ENCODE measurements at places on chromosomes 6 and 20.

DNA sequence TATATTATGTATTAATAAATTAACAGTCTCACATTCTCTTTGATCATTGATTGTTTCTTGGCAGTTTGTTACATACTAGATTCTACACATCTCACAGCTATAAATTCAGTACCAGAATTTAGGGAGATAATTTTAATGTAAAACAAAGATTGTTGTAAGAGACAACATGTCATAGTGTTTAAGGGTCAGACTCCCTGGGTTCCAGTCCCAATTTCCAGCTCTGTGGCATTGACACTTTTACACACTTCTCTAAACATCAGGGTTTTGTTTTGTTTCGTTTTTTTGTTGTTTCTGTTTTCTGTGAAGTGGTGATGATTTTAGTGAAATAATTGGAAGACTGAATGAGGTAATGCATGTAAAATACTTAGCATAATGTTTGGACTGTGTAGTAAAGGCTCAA lies 19.9 kb downstream of the ADGRB3 start:
- DNase-seq = no peak

- DNase-seq = no peak
These were observed 117.6 kb downstream of the DST start for GRCh38 chr6:56524891-56525703.

- DNase-seq = no peak
These were observed 24.2 kb upstream of the TAGAP start for GRCh38 chr6:159068904-159069578.

DNA sequence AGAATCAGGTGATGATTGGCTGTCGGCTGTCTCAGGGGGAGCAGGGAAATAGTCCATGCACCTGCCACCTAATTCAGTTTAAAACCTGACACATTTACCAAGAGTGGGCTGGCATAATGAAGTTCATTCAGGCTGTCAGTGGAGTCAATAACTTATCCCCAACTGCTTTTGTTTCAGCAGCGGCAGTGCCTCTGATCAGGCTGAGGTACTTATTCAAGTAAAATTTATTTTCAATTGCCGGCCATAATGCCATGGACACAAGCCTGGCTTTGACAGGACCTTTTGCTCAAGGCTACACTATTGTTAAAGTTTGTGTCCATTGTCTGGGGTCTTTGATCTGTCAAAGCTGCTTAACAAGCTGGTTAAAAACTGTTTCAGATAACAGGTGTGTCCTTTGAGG lies 20.6 kb downstream of the OLIG3 start:
- no peak for DNase-seq

GRCh38 chr20:57470212-57470522 lies 54.8 kb downstream of the CTCFL start:
- DNase-seq = no peak

DNA sequence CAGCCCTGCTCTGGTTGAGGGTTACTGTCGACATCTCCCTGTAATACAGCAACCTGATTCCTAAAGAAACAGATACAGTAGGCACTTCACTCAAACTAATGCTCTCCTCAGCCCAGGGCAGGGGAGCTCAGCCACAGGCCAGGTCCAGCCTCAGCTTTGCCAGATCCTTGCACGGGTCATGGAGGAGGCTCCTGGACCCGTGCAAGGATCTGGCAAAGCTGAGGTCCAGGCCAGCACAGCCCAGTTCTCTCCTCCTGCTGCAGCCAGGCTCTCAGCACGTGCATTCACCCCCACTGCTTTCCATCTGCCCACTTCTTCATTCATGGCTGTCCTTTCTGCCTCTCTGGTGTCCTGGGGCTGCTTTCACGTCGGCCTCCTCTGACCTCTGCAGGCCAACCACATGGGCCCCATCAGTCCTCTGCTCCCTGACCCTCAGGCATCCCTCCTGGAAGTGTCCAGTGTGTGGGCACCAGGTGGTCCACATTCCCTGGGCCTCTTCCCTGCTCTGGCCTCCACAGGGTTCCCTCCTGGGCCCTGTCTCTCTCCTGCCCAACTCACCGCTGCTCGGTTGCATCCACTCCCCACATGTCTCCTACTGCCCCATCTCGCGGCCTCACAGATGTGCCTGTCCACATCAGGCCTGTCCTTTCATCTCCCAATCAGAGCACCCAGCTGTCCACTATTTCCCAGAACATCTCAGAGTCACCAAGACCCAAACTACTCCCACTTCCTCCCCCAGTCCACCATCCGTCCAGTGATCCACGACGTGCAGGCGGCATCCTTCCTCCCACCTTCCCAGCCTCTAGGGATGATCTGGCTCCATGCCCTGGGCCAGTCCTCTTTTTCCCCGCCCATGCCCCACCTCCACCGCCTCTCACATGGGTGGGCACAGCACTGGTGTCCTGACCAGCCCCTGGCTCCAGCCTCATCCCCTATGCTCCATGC lies 11.8 kb upstream of the CD93 start:
- DNase-seq = no peak

GRCh38 chr6:105459049-105459448 lies 56.2 kb upstream of the PREP start:
- peak; percentile 91 for DNase-seq

DNA sequence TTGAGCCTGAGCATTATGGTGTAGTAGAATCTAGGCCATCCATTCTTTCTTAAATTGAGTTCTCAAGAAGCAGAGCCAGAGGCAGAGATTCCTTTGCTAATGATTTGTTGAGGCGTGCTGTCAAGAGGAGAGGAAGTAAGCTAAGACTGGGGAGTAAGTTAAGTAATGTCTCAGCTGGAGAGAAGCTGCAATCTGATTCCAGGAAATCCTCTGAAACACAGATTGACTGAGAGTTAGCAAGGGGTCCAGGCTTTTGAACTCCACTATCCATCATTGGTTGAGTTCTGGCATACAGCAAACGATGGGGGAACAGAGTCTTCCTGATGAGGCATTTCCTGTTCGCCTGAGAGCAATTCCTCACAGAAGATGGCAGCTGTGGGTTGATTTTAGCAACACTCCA lies 207.4 kb upstream of the RAB32 start:
- DNase-seq = no peak

- no peak for DNase-seq
These were observed 37.6 kb downstream of the PKIB start for GRCh38 chr6:122647765-122648164.

DNA sequence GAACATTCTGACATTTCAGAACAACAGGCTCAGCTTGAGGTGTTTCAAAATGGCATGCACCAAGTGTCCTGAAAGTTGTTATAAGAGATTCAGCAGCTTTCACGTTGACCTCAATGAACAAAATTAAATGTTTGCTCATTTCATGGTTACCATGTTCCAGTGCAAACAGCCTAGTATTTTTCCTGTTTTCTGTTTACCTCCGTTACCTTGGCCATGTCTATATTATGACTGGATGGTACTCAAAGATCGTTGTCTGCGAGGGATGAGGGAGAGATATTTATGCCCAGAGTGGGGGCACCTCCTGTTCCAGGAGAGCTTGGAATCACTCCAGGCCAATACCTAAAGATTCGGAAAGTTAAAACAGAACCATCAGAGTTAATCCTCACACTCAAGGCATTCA lies 83.8 kb upstream of the SASH1 start:
- DNase-seq = no peak

- no peak for DNase-seq
These were observed 10.9 kb downstream of the PLEKHG1 start for GRCh38 chr6:150610584-150610983.

DNA sequence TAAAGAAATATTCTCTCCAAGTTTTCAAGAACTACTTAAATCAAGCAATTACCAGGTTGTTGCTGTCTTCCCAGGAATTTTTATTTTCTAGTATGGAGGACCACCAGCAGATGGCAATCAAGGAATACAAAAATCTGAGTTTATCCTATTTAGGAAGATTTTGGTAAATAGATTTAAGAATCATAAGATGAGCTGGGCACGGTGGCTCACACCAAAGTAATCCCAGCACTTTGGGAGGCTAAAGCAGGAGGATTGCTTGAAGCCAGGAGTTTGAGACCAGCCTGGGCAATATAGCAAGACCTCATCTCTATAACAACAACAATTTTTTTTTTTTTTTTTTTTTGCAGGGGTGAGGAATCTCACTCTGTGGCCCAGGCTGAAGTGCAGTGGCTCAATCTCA lies 19.3 kb upstream of the SEC63 start:
- no peak for DNase-seq

DNA sequence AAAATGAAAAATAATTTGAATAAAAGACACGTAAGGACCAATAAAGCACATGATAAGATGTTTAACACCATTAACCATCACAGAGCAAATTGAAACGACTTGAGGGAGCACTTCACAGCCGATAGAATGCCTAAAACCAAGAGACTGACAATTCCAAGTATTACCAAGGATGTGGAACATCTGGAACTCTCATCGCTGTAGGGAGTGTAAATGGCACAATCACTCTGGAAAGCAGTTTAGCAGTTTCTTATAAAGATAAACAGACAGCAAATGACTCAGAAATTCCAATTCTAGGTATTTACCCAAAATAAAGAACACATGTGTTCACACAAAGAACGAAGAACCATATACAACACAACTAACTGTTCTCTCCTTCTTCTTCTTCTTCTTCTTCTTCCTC lies 8.5 kb upstream of the UBD start:
- DNase-seq = no peak

DNA sequence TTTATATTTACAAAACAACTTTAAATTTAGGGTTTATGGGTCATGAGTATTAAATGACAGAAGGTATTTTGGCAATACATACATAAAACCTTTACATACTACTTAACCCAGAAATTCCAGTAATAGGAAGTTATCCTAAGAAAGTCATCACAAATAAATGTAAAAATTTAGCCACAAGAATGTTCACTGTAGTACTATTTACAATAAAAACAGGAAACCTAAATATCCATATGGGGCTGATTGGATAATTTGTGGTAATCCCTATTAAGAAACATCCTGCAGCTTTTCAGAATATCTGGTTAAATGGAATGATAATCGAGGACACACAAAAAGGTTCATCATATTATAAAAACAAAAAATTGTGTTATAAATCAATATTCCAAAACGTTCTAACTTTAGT lies 44.4 kb downstream of the TRAM2 start:
- DNase-seq = no peak

- no peak for DNase-seq
These were observed 93.2 kb upstream of the JARID2 start for GRCh38 chr6:15152700-15153099.

GRCh38 chr20:14963262-14963663 lies 625.9 kb upstream of the FLRT3 start:
- DNase-seq = no peak

GRCh38 chr20:44772636-44773035 lies 27.0 kb downstream of the KCNK15 start:
- no peak for DNase-seq

DNA sequence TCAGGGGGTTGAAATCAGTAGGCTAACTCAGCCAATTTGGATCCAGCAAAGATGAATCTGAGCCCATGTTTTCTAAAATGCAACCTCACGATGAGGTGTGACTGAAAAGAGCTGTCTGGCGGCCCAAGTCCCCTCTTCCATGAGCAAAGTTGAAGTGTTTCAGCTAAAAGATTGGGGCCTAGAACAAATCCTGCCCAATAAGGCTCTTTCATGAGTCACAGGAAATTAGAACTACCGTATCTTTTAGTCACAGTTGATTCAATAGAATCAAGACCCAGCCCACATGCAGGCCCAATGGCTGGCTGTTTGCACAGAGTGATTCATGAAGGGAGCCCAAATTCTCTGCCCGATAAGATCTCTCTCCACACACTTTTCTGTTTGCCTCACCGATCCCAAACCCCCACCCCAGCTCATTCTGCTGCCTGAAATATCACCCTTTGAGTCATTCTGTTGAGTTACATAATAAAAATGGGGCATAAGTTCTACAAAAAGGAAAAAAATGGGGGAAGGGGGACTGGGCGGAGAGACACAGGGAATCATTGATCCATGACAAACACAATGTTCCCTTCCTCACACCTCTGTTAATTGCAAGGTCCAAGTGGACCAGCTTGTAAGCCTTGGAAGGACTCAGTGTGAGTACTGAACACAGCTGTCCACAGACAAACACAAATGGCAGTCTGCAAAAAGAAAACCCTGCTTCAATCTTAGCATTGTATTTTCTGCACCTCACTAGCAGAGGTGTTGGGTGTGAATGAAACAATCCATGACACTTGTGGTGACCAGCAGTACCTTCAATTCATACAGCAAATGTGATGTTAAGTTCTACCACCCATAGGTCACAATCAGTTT lies 13.8 kb downstream of the FOXQ1 start:
- no peak for DNase-seq

DNA sequence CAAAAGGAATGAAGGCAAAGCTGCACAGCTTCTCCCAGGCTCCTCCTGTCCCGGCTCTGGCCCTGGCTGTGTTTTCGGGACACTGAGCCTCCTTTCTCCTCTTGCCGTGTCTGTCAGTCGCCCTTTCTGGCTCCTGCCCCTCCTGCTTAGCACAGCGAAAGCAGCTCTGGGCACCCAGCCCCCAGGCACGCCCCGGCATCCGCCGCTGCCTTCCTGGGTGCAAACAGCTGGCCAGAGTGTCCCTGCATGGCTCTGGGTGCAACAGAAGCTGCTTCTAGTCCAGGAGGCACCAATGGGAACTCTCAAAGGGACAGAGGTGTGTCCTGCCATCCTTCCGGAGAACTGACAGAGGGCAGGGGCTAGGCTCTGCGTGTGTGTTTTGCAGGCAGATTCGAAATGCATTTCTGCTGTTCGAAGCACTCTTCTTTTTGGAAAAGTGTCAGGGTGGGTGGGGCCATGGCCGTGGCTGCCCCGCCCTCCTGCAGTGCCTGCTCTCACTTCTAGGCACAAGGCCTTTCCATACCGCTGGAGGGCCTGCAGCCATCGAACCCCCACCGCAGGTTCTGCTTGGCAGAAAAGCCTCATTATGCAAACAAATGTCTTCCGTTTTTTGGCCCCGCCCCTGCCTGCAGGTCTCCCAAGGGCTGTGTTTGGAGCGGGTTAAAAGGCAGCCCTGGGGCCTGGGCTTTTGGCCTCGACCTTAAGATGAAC lies 15.5 kb downstream of the COL9A3 start:
- no peak for DNase-seq

GRCh38 chr20:62293946-62294345 lies 8.9 kb upstream of the ADRM1 start:
- DNase-seq = no peak

- DNase-seq = peak; percentile 50
These were observed 40.0 kb upstream of the TAF8 start for GRCh38 chr6:42010185-42010891.

DNA sequence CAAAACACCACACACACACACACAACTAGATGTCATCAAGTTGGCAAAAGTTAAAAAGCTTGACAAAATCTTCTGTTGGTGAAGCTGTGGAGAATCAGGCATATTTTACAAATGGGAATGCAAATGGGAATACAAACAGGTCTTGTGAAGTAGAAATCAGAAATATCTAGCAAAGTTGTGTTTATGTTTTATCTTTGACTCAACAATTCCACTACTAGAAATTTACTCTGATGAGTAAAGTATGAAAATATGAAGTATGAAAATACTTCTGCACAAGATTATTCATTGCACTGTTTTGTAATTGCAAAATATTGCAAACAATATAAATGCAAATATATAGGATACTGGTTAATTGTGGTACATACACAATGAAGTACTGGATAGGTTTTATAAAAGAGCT lies 1166.0 kb upstream of the GJE1 start:
- DNase-seq = no peak

DNA sequence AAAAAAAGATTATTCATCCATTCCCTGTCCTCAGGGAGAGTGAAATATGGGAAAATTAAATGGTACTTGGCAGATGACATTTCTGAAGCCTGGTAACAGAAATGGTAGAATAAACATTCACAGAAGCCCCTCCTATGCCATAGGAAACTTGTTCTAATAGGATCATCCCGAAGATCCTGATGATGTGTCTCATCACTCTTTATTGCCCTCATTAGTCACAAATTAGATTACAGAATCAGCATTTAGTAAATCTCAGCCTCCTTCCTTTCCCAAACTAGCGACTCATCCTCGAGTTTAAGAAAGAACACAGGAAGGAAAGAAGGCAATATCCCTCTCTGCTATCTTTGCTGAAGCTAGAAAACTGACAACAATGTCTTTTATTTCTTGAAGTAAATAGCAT lies 154.4 kb downstream of the TMEM200A start:
- DNase-seq = no peak
